ENCODE measurements at places on chromosomes 12 and 14.

GRCh38 chr12:101698800-101699347 is 1.4 kb downstream of the CHPT1 start:
- no peak for DNase-seq

DNA sequence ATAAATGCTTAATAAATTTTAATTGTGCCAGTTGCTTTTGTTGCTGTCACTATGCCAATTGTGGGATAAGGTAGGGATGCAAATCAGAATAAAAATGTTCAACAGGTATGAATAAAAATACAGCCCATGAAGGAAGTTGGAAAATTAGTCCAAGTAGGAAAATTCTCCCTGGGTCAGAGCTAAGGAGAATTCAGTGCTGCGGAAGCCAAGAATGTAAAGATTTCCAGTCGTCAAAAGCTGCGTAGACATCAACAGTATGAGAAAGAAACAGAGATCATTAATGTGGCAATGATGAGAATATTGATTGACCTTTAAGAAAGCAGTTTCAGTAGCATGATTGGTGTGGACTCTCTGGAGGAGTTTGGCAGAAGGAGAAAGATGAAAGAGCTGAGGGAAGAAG is 87.9 kb downstream of the PLEKHA5 start:
- no peak for DNase-seq

DNA sequence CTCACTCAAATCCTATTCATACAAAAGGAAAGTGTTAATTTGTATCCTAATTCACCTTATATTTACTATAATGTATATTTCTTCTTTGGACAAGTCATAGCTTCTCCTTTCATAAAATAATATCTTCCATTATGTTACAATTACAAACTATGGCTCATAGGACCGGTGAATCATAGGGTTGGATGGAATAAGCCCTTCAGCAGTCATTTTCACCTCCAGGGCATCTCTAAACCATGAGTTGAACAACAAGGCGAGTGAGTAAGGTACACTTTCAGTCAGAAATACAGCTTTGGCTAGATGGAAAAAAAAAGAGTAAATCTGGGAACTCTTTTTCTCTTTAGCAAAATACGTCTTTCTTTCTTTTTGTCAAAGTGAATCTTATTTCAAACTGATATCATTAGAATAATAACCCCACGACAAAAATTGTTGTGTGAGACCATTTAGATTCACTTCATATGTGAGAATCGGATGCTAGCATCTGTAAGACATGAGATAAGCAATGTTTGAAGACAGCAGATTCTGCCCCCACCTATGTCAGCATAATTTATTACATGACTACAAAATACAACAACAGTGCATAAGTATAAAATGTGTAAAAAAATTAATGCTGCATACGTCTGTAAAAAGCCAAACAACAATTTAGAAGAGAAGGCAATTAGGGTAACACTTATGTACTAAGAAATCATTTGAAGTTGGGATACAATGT is 184.4 kb upstream of the SLC38A2 start:
- no peak for DNase-seq

DNA sequence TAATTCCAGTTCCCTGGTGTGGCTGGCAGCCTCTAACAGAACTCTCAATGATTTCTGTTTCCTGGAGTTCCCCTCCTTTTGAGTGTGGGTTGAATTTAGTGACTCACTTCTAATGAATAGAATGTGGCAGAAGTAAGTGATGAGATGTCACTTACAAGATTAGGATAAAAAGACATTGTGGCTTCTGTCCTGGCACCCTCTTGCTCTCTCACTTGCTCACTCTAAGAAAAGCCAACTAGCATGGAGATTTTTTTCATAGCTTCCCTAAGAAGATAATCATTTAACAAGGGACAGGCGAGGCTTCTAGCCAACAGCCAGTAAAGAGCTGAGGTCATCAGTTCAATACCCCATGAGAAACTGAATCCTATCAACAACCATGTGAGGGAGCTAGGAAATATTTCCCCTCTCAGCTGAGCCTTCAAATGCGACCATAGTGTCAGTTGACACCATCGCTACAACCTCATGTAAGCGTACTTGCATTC is 156.7 kb downstream of the TMTC3 start:
- DNase-seq: no peak

GRCh38 chr12:77772676-77773298 is 57.9 kb upstream of the NAV3 start:
- no peak for DNase-seq

GRCh38 chr12:77388445-77389265 is 323.3 kb upstream of the E2F7 start:
- no peak for DNase-seq

DNA sequence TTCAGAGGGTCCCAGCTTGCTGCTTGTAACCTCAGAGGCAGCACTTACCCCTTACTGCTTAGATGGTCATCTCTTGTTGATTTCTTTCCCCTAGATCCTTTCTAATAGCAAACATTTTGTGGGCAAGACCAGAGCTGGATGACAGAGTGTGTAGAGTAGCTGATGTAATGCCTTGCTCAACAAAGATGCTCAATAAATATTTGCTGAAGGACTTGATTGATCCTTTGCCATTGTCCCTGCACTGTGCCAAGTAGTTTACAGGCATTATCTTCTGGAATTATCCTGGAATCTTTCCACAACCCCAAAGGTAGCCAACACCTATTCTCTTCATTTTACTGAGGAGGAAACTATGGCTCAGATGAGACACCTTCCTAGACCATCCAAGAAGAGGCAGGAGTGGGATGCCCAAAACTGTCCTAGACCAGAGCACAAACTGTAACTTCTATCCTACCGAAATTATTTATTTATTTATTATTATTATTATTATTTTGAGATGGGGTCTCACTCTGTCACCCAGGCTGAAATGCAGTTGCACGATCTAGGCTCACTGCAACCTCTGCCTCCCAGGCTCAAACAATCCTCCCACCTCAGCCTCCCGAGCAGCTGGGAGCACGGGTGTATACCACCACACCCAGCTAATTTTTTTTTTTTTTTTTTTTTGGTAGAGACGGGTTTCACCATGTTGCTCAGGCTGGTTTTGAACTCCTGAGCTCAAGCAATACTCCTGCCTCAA is 1.4 kb downstream of the MMAB start:
- no peak for DNase-seq

DNA sequence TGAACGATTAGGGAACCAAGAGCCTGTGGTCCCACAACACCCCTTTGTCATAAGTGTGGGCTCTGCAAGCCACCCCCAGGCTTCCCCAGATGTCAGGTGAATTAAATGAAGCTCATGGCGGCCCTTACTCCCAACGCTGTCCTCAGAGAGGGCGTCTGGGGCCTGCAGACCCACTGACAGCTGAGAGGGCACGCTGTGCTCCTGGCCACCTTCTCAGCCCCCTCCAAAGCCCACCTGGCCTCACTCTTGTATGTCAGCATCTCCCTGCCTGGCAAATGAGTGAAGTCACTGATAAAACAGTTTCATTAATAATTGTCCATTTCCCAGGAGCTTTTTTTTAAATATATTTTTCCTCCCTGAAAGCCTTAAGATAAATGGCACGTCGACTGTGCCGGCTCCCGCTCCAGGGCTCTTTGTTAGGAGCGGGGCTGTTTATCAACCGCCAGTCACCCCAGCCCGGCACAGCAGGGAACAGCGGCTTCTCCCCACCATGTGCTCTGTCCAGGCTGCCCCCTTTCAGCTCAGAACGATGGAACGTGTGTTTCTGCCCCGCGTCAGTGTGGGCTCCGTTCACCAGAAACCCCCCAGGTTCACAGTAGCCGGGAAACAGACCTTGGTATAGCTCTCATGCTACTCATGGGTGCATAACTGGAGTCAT is 94.7 kb upstream of the SFSWAP start:
- DNase-seq: no peak

DNA sequence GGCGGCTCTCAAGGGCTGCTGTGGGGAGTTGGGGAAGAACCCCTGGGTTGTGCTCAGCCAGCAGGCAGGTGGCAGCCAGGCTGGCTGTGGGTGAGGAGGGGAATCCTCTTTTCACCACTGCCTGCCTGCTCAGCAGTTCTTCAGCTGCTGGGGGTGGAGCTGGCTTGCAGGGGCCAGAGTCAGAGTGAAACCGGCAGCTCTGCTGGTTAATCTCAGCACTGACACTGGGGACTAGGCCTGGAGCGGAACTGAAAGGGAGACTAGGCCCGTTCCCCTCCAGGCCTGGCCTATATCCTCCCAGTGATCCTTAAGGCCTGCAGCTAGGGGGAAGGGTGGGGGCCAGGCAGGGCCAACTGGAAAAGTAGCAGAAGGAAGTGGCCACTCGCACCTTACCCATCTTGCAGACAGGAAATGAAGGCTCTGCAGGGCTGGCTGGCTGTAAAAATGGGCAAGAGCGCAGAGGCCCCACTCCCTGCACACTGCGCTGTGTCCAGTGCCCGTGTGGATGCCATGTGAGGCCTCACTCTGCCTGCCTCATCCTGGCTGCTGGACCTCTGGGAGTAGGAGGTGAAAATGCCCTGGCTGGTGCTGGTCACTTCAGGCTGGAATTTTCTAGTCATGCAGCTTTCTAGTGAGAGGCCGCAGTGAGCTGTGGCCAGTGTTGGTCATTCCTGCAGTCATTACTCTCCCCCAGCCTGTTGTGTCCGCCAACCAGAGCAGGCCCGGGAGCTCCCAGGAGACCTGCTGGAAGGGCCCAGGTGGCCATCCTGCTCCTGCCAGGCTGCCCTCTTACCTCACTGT is 39.4 kb downstream of the SH2B3 start:
- DNase-seq: peak; percentile 79

- DNase-seq: peak; percentile 12
Measured at GRCh38 chr14:94689218-94689984, 77.2 kb downstream of the SERPINA3 start.

DNA sequence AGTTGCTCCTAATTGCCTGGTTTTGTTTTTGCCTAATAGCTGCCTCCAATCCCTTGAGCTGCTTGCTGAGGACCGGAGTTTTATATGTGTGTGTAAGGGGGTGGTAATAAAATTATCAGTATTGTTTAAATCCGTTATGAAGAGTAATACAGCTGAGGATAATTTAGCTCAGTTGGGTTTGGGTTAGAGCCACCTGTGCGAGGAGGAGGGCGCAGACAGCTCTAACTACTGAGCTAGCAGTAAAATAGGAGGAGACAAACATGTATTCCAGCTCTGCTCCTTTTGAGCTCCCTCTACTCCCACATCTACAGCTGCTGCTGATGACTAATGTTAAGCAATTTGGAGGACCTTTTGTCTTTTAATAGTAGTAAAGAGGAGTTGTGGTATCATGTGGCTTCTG is 61.5 kb downstream of the SPATS2 start:
- DNase-seq: no peak

GRCh38 chr12:52029685-52030084 is 21.6 kb upstream of the NR4A1 start:
- DNase-seq: no peak

- peak; percentile 63 for DNase-seq
Measured at GRCh38 chr14:103104654-103105452, 10.3 kb downstream of the EXOC3L4 start.

GRCh38 chr12:66190519-66191370 is 1.7 kb downstream of the IRAK3 start:
- DNase-seq: no peak

DNA sequence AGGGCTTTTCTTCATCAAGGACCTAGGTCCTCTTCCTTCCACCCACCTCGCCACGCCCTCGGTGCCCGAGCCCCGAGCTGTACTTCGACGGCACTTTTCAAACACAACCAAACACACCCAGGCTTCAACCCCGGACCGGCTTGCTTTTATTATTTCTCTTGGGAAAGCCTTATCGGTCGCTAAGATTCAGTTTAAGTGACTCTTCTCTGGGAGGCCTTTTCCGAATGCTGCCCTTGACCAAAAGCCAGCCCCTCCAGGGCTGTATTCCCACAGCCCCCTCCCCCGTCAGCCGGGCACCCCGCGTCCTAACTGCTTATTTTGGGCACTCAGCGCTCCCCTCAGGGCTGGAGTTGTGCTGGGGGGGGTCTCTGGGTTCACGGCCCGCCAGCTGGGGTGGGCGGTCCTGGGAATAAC is 644 bp upstream of the PPP4R4 start:
- no peak for DNase-seq

DNA sequence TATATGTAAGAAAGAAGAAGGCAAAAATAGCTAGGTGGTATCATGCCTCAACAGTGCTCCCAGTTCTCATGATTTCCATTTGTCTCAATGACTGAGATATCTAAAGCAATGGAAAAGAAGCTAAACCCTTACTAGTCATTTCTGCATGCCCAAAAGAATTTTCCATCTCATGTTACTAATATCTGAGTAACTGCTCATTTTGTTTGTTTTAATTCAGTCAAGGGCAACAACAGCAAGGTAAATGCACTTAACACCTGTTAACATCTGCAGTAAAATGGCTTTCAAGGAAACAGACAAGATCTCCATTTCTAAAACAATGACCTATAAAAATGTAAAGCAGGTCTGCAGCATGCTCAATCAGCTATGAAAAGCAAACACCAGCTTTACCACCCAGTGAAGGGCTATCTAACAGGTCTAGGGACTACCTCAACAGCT is 19.4 kb upstream of the SELPLG start:
- DNase-seq: no peak

DNA sequence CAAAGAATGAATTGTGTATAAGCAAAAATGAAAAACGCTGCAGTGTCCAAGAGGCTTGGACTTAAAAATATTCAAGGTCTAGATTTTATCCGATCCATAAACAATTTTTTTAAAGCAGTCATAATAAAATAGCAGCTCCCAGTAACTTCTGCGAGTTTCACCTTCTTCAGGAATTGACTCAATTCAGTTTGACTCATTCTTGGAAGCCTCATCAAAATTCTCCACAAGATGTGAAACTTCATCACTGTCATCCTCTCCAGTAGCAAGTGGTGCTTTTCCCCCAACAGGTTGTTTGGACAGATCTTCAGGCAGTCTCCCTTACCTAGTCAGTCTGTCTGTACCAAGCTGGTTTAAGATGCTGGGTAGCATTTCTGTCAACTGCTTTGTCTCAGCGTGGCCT is 93.5 kb upstream of the FOXG1 start:
- no peak for DNase-seq

GRCh38 chr14:68576031-68576430 is 216.8 kb downstream of the ZFP36L1 start:
- no peak for DNase-seq

DNA sequence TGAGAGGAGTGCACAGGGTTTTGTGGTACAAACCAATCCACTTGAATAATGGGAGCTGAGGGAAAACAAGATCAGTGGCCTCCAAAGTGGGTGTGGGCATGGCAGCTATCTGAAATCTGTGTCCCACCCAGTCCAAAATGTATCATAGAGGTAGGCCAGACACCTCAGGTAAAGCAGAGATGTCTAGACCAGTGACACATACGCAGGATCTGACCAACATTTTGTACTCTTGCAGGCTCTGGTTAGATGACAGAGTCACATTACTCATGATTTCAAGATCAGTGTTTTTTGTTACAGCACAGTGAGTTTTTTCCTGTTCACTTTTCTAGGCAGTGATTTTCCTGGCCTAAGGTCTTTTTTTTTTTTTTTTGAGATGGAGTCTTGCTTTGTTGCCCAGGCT is 211.8 kb downstream of the PCNX1 start:
- DNase-seq: no peak

Data from activated CD4-positive, alpha-beta T cell treated with anti-CD3 and anti-CD28 coated beads for 24 hours (primary cell).